Activated gamma-delta T cell (primary cell): ENCODE measurements at places on chromosomes 1 and 21.

DNA sequence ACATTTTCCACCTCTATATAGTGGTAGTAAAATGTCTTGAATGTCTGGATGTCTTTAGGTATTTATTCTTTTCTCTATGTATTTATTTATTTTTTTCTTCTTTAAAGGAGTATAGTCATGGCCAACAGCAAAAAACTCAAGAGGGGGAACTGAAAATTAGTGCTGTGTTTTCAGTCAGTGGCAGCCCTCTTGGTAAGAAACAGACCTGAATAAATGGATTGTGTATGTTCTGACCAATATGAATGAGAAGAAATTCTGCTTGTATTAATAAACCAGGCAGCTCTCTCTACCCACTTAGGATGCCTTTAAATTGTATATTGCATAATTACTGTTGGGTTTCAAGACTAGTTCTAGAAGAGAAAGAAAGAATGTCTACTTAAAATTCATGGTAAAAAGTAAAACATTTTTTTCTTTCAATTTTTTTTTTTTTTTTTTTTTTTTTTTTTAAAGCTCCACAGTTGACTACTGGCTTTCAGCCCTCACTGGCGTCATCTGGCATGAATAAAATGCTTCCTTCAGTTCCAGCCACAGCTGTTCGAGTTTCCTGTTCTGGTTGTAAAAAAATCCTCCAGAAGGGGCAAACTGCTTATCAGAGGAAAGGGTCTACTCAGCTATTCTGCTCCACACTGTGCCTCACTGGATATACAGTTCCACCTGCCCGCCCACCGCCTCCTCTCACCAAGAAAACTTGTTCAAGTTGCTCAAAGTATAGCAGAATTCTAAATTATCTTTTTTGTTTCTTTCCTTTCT, 101.6 kb downstream of the ZMYM4 start:
- no peak for DNase-seq

DNA sequence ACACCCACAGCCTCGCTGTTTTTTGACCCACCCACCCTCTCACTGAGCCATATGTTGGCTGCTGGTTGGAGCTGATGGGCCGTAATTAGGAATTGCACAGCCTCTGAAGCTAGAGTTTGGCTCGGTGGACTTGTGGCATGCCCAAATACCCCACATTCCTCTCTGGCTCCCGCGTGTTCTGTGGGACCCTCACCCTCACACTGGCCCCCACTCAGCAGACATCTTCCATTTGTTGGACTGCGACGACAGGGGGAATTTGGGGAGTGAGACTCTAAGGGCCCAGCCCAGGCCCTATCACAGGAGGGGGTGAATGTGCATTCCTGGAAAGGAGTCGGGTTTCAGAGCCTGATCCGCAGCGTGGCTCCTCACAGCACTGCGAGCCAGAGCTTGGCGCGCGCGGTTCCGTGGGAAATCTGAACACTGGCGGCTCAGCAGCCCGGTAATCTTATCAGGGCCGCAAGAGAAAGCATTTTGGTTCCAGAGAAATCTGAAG, 5.2 kb downstream of the RCSD1 start:
- no peak for DNase-seq

GRCh38 chr1:58922302-58923089, 138.6 kb upstream of the JUN start:
- no peak for DNase-seq

GRCh38 chr1:42777852-42778251, 6.9 kb upstream of the TMEM269 start:
- DNase-seq, result no peak

GRCh38 chr21:45405819-45406762, 1.1 kb downstream of the COL18A1 start:
- DNase-seq, result no peak

- DNase-seq, result no peak
Measured at GRCh38 chr1:6572653-6573383, 7.0 kb upstream of the ZBTB48 start.

DNA sequence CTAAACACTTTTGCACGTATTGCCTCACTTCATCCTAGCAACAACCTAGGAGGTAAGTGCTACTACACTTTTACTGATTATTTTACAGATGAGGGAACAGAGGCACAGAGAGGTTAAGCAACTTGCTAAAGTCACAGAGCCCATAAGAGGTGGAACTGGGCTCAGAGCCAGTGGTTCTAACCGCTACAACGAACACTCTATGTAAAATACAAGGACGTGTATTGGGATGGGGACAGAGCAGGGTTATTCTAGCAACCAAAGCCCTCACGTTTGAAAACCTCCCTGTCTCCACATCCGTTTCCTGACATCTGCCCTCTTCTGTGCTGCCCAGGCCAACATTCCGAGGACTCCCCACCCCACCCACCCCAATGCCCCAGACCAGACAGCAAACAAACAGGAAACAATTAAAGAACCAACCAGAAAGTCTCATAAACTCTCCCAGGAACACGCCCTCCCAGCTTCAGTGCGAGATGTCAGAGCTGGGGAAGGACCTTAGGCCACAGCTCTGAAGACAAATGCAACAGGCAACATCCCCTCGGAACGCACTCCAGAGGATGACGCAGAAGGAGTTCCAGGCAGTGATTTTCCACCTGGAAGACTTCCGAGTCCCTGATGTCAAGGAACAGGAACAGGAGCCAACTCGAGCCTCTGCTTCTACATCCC, 41.1 kb downstream of the GLIS1 start:
- no peak for DNase-seq
